NCI-H2081 (cell line): ENCODE measurements at places on chromosomes 5 and 9.

DNA sequence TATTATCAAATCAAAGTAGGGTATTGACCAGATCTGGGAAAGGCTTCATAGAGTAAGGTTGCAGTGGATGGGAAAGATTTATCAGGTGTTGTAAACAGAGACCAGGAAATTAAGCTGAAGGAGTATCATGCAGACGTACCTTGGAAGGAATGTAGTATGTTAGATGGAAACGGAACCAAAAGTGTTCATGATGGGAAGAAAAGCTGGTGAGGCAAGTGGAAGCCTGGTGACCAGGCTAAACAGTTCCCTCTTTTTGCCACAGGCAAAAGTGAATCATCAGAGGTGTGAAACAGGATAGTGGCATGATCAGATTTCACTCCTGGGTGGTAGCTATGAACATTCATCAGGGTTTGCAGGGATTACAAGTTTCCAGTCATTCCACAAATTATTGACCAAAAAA is 780.1 kb upstream of the DMAC1 start:
- no peak for DNase-seq

GRCh38 chr9:4020755-4021296 is 279.0 kb downstream of the GLIS3 start:
- DNase-seq, result no peak

DNA sequence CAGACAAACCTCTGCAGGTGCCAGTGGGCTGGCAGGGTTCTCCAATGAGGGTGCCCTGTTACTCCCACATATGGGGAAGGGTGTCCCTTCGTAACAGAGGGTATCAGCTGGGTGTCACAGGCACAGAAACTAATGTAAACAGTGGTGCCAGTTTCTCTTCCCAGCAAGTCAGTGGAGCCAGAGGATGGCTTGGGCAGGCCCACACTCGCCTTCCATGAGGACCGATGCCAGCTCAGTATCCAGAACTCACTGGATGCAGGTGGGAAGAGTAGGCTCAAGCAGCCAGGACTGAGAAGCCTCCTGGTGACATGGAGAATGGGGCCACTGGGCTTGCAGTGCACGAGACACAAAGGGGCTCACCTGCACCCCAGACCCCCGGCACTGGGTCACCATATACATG is 30.4 kb downstream of the FSTL4 start:
- DNase-seq, result no peak

DNA sequence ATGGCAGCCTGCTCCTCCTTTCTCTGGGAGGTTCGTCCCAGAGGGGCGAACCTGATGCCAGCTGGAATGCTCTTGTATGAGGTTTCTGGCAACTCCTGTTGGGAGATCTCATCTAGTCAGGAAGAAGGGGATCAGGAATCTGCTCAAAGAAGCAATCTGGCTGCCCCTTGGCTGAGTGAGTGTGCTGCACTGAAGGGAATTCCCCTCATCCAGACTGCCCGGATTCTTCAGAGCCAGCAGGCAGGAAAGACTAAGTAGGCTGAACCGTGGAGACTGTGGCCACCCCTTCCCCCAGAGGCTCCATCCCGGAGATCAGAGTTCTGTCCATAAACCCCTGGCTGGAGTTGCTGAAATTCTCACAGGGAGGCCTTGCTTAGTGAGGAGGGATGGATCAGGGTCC is 476.0 kb downstream of the CSNK1G3 start:
- no peak for DNase-seq

GRCh38 chr9:33721674-33722358 is 73.5 kb upstream of the PRSS3 start:
- DNase-seq, result peak; percentile 90

- DNase-seq, result no peak
Measured at GRCh38 chr9:79240774-79241173, 331.0 kb upstream of the TLE4 start.

- no peak for DNase-seq
Measured at GRCh38 chr5:133552925-133553525, 59.3 kb downstream of the FSTL4 start.

DNA sequence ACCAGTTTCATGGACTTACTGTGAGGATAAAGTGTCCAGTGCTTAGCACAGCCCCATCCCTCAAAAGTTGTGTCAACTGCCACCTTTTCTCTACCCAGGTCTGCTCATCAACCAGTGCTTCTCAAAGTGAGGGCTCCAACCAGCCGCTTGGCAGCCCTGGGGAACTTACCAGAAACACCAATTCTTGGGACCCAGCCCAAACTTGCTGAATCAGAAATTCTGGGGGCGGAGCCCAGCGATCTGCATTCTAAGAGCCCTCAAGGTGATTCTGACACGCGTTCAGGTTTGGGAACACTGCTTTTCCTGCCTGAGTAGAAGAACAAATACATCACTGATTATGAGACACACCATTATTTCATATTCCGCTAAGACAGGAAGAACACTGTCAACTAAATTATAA is 132.0 kb downstream of the NSG2 start:
- DNase-seq, result no peak

- DNase-seq, result no peak
Measured at GRCh38 chr9:90065851-90066250, 461.0 kb downstream of the GADD45G start.

DNA sequence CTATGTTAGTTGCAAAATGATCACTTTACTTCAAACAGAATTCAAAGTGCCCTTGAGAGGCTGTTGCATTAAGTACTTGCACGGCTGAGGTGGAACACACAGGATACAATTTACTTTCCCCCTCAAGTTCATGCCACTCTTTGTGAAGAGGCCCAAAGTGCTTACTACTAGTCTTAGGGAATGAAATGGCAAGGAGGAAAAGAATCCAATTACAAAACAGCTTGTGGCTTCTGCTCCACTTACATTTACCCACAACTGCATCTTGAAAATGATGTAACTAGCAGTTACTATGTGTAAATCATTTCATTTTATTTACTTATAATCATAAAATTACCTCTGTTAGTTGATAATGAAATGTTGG is 14.6 kb downstream of the FOXD1 start:
- DNase-seq, result no peak

GRCh38 chr5:134526483-134527155 is 1.1 kb downstream of the JADE2 start:
- DNase-seq, result peak; percentile 51
